EL (cell line): ENCODE measurements at places on chromosomes 16 and 17.

- peak; percentile 94 for DNase-seq
These were observed at the start of gene NHERF1 for GRCh38 chr17:74748529-74749278. TSS of gene NHERF1 (plus strand) at chr17:74748628. CDS start at chr17:74748847, 219 bp downstream.

GRCh38 chr16:49632086-49632794 lies 223.7 kb downstream of the ZNF423 start:
- DNase-seq: no peak

DNA sequence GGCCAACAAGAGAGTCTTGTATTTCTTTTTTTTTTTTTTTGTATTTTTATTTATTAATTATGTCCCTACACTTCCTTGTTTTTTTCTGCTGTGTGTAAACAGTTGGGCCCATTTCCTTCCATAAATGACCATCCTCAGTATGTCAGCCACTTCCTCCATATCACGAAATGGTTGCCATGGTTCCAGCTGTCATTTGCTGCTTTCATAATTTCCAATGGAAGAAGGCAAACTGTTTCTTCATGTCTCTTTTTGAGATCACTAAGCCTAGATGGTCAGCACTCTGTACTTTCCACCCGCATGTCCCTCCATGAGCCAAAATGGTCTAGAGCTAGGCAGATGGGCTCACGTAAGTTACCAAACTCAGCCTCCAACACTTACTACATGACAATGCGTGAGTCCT lies 133.5 kb upstream of the FOXF1 start:
- no peak for DNase-seq

- DNase-seq: peak; percentile 56
These were observed 41.6 kb downstream of the SPAG9 start for GRCh38 chr17:51079049-51079448.
